ENCODE measurements at places on chromosomes 16 and 17.

GRCh38 chr17:35142467-35142796, 329 bp upstream of the NLE1 start:
- no peak for DNase-seq

- DNase-seq = no peak
Observed at GRCh38 chr17:63578769-63579111, 22.0 kb upstream of the TACO1 start.

DNA sequence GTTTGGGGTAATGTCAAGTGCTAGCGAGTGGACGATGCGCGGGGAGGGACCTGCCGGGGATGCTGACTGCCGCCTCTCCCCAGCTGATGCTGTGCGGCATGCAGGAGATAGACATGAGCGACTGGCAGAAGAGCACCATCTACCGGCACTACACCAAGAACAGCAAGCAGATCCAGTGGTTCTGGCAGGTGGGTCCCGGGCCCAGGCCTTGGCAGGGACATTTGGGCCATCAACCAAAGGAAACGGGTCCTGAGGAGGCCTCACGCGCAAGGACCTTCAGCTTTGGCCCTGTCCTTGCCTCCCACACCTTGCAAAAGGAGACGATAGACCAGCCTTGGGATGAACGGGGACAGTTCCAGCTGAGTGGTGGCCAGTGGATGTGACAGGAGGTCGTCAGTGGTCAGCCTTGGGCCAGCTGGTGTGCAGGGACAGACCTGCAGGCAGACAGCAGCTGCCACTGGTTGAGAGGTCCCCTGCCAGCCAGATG, 13.6 kb upstream of the CLEC18A start:
- no peak for DNase-seq

GRCh38 chr17:49278076-49278475, 47.5 kb upstream of the PHOSPHO1 start:
- DNase-seq = no peak

- no peak for DNase-seq
Observed at GRCh38 chr16:49836218-49836617, 19.7 kb downstream of the ZNF423 start.

DNA sequence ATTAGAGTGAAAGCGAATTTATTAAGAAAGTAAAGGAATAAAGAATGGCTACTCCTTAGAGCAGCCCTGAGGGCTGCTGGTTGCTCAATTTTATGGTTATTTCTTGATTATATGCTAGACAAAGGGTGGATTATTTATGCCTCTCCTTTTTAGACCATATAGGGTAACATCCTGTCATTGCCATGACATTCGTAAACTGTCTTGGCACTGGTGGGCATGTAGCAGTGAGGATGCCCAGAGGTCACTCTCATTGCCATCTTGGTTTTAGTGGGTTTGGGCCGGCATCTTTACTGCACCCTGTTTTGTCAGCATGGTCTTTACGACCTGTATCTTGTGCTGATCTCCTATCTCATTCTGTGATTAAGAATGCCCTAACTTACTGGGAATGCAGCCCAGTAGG, 58.2 kb downstream of the TANC2 start:
- DNase-seq = no peak

DNA sequence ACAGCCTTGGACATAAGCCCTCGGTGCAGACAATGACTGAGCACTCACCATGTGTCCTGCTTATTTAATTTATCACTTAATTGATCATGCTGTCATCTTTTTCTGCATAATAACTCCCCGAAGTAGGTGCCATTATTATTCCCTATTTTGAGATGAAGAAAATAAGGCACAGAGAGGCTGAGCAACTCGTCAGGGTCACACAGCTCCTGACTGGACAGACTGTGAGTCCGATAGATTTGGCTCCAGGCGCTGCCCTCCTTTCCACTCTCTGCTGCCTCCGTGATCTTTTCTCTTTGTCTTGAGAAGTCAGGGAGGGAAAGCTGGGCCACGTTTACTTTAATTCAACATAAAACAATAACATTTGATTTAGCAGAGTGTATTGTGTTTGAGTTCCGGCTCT, 19.0 kb upstream of the N4BP1 start:
- no peak for DNase-seq
